SIG-M5 (cell line): ENCODE measurements at places on chromosomes 1 and 21.

- DNase-seq: no peak
These were observed 1.5 kb downstream of the A3GALT2 start for GRCh38 chr1:33319186-33319948.

GRCh38 chr1:206798384-206798996, 26.2 kb upstream of the IL10 start:
- no peak for DNase-seq

GRCh38 chr1:56584910-56585528, 5.7 kb upstream of the PLPP3 start:
- DNase-seq: no peak

GRCh38 chr1:95863086-95863485, 629.1 kb downstream of the RWDD3 start:
- no peak for DNase-seq

- no peak for DNase-seq
These were observed 155.7 kb downstream of the COP1 start for GRCh38 chr1:176051402-176051801.

DNA sequence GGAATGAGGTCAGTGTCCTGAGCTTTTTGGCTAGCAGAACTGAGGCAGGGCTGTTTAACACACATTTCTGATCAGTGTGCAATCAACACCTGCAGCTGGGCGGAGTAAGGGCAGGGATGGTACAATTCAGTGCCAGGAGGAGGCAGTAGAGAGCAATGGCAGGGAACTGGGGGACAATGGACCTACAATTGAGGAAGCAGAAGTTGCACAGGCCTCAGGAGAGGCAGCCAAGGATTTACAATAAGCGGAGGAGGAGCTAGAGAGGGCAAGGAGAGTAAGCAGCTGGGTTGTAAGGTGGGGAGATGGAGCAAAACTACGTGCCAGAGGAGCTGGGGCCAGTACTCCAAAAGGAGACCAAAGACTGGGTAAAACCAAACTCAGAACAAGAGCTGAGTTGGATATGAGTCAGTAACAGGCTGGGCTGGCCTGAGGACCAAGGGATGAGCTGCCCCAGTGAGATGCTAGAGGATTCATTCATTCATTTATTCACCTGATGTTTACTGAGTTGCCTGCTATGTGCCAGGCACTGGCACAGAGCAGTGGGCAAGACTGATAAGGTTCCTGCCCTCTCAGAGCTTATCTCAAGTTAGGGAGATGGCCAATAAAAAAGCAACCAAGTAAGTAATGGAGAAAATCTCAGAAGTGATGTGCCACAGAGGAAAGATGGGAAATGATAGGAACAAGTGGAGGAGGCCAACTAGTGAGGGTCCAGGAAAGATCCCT, 10.4 kb upstream of the GALE start:
- DNase-seq: peak; percentile 75

DNA sequence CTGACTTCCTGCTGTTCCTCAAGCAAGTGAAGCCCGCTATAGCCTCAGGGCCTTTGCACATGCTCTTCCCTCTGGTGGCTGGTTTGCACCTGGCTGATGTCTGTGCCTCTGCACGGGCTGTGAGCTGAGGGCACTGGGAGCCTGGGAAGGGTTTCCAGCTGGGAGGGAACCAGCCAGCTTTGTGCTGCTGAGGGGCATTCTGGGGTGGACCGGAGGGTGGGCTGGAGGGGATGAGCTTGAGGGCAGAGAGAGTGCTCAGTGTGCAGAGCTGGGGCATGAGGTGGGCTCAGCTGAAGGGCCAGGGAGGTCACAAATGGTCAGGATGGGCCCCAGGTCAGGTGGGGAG, 305.7 kb downstream of the MATN1 start:
- DNase-seq: no peak
